Hepatocyte (in vitro differentiated cells): ENCODE measurements at places on chromosomes 12 and 14. TPM values are rescaled to one million over a fixed set of nuclear protein-coding genes. Genes with fewer than 3 reads are reported as not detected.
A peak's percentile ranks its signal among the peaks of the same experiment; 100 is the strongest.

Gene IL22
- not detected in 2 replicates for total RNA-seq

Gene HCAR2
- 2.1 and 3.8 TPM in 2 replicates for total RNA-seq

Gene MSI1
- 2.2 and 9.3 TPM in 2 replicates for total RNA-seq

- H3K36me3 ChIP-seq = peaks cover 4% of the 10 kb centered on the region
- no peaks in the 10 kb centered on the region for H3K4me1 ChIP-seq
- H3K27ac ChIP-seq = no peak overlapping the region
- no peak for DNase-seq
- H3K4me3 ChIP-seq = no peak overlapping the region
Measured at GRCh38 chr14:58368956-58369355, 26.8 kb upstream of the TOMM20L start.

GRCh38 chr12:93148412-93148811 is 219.3 kb upstream of the EEA1 start:
- no peaks in the 10 kb centered on the region for H3K36me3 ChIP-seq
- H3K4me3 ChIP-seq = no peak overlapping the region
- H3K27ac ChIP-seq = peak overlapping the region; percentile 89
- no peak for DNase-seq

DNA sequence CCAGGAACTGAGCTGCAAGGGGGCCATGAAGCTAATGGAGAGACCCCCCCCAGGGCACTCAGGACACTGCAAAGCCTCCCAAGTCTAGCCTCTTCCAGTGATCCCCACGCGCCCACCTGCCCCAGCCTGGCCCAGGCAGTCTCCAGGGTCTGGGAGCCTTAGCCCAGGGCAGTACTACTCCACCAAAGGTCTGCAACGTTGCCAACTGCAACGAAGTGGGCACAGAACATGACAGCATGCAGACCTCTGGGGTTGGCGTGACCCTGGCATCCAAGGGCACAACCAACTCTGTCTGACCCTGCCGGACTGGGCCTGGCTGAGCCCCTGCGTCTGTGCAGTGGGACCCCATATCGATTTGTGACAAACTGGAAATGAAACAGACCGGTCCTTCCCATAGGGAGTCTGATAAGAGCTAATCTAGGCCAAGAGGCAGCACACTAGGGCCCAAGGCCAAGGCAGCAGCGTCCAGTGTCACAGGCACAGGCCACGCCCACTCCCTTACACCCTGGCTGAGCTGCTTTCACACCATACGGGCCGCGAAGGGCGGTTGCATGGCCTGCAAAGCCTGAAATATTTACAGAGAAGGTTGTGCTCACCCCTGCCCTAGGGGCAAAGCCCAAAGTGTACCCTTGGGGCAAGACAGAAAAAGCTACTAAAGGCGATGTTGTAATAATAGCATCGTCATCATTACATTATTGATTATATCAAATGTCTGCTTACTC is 76.7 kb downstream of the NCOR2 start:
- no peaks in the 10 kb centered on the region for H3K27me3 ChIP-seq
- H3K4me1 ChIP-seq = peaks cover 19% of the 10 kb centered on the region
- peak; percentile 72 for DNase-seq
- H3K4me3 ChIP-seq = no peak overlapping the region

GRCh38 chr12:92065018-92065499 is 80.6 kb downstream of the BTG1 start:
- DNase-seq = peak; percentile 26
- H3K27ac ChIP-seq = peak overlapping the region; percentile 14
- H3K36me3 ChIP-seq = no peaks in the 10 kb centered on the region
- H3K27me3 ChIP-seq = no peaks in the 10 kb centered on the region
- no peak overlapping the region for H3K4me3 ChIP-seq

GRCh38 chr14:89503431-89503996 is 86.5 kb upstream of the FOXN3 start:
- DNase-seq = no peak
- H3K36me3 ChIP-seq = no peaks in the 10 kb centered on the region
- no peak overlapping the region for H3K27ac ChIP-seq

GRCh38 chr12:29795715-29796114 is 12.0 kb upstream of the TMTC1 start:
- H3K27ac ChIP-seq = no peak overlapping the region
- no peaks in the 10 kb centered on the region for H3K36me3 ChIP-seq
- H3K27me3 ChIP-seq = no peaks in the 10 kb centered on the region
- H3K4me3 ChIP-seq = no peak overlapping the region
- H3K4me1 ChIP-seq = peaks cover 14% of the 10 kb centered on the region

DNA sequence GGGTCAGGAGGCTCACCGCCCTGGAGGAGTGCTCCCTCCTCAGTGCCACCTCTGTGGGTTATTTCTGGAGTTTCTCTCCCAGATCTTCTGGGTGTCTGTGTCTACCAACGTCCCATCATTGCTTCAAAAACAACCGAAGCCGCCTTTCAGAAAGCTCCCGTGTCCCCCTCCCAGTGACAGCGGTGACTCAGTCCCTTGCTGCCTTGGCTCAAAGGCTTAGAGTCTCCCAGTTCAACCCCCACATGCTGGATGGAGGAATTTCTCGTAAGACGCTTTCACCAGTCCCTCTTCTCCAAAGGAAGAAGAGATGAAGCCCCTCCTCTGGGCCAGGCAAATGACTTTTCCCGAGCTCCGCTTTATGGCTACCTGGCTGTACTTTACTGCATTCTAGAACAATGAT is 146.6 kb downstream of the RBM19 start:
- H3K4me1 ChIP-seq = no peaks in the 10 kb centered on the region
- no peak overlapping the region for H3K4me3 ChIP-seq
- H3K36me3 ChIP-seq = no peaks in the 10 kb centered on the region
- no peak for DNase-seq

GRCh38 chr14:42715316-42715715 is 1108.6 kb downstream of the LRFN5 start:
- H3K4me1 ChIP-seq = no peaks in the 10 kb centered on the region
- no peaks in the 10 kb centered on the region for H3K36me3 ChIP-seq
- no peak overlapping the region for H3K27ac ChIP-seq
- DNase-seq = no peak
- H3K27me3 ChIP-seq = no peaks in the 10 kb centered on the region
